ENCODE measurements at places on chromosomes 3 and 15.
A peak's percentile ranks its signal among the peaks of the same experiment; 100 is the strongest.

- DNase-seq, result no peak
Observed at GRCh38 chr3:81891055-81891895, 129.8 kb upstream of the GBE1 start.

GRCh38 chr15:87374339-87374738, 882.2 kb downstream of the NTRK3 start:
- DNase-seq, result no peak

GRCh38 chr15:49693498-49693897, 72.7 kb downstream of the DTWD1 start:
- no peak for DNase-seq

DNA sequence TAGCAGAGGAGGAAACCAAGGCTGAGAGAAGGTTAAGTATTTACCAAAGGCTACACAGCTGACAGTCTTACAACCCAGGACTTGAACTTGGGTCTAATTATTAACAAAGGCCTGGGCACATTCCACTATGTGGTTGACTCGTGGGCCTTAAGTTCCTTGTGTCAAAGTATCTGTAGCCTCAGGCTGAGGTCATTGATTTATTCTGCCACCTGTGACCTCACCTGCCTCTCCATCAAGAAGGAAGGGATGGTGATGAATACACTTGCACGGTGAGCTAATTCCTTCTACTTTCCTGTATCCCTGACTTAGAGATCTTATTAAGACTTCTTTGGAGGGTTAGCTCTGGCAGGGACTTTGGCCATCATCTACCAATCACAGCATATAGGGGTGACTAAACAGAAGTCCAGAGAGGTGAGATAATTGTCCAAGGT, 19.9 kb upstream of the LRRC58 start:
- DNase-seq, result no peak

- no peak for DNase-seq
Observed at GRCh38 chr3:169432708-169433432, 230.6 kb downstream of the MECOM start.

GRCh38 chr3:115652738-115653137, 29.4 kb downstream of the GAP43 start:
- no peak for DNase-seq

- no peak for DNase-seq
Observed at GRCh38 chr15:85443593-85444087, 63.2 kb downstream of the AKAP13 start.

DNA sequence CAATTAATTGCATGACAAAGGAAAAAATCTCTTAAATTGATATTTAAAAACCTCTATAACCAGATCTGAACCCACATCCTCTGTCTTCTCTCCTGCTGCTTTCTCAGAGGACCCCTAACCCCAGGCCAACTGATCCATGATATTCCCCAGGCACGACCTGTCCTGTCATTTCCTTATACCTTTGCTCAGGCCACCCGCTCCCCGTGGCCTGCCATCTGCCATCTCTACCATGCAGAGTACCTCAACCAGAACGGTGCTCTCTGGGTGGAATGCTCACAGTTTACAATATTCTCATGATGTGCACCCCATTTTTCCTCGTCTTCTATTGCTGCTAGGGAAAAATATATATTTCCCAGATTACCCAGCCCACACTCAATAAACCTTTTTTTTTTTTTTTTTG, 57.7 kb downstream of the ARHGEF3 start:
- no peak for DNase-seq

GRCh38 chr3:181660337-181660736, 51.4 kb upstream of the SOX2 start:
- no peak for DNase-seq

- no peak for DNase-seq
Observed at GRCh38 chr3:186540835-186541226, 3.3 kb downstream of the CRYGS start.

GRCh38 chr3:188111002-188111584, 42.9 kb upstream of the LPP start:
- no peak for DNase-seq

DNA sequence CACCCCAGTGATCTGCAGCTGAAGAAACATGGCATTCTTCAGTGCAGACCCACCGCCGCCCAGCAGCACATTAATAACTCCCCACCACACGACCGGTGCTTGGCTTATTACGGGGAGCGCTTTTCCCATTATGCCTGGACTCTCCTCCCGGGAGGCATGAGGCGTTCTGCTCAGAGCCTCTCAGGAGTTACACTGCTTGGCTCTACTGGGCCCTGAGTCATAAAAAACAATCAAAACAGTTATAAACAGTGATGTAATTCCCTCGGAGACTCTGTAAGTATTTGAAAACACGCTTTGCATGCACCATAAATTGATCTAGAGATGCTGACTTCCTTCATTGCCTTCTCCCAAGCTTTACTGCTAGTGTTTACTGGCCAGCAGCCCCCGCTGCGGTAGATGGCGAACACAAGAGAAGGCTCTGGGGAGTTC, 77.1 kb upstream of the SNRPA1 start:
- DNase-seq, result no peak

- DNase-seq, result no peak
Observed at GRCh38 chr3:71924721-71925120, 139.8 kb upstream of the PROK2 start.

DNA sequence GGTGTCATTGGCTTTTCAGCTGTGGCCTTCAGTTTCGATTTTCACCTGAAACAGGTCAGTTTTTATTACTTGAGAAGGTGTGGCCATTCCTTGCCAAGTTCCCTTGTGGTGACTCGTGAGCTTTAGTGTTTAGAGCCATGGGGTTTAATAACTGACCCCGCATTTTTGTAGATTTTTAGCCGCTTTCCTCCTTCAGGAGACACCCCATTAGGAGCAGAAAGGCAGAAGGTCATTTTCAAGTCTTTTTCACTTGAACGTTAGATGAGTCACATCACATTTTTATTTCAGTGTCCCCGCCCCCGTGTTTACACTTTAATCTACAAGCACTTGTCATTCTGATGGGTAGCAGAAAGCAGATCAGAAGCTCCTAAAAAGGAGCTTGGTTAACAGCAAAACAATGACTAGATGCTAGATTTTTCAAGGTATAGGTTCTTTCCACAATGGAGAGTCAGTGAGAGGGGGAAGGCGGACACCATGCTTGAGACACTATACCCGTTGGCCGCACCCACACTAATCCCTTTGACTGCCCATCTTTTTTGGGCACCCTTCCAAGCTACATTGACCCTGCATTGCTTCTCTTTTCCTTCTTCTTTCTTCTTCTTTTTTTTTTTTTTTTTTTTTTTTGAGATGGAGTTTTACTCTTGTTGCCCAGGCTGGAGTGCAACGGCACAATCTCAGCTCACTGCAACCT, 132.7 kb downstream of the GHSR start:
- no peak for DNase-seq

GRCh38 chr3:140355481-140355880, 322.4 kb upstream of the TRIM42 start:
- DNase-seq, result no peak

- DNase-seq, result no peak
Observed at GRCh38 chr3:2711081-2711480, 399.1 kb downstream of the IL5RA start.

GRCh38 chr15:48993380-48993779, 29.7 kb upstream of the SHC4 start:
- DNase-seq, result no peak

DNA sequence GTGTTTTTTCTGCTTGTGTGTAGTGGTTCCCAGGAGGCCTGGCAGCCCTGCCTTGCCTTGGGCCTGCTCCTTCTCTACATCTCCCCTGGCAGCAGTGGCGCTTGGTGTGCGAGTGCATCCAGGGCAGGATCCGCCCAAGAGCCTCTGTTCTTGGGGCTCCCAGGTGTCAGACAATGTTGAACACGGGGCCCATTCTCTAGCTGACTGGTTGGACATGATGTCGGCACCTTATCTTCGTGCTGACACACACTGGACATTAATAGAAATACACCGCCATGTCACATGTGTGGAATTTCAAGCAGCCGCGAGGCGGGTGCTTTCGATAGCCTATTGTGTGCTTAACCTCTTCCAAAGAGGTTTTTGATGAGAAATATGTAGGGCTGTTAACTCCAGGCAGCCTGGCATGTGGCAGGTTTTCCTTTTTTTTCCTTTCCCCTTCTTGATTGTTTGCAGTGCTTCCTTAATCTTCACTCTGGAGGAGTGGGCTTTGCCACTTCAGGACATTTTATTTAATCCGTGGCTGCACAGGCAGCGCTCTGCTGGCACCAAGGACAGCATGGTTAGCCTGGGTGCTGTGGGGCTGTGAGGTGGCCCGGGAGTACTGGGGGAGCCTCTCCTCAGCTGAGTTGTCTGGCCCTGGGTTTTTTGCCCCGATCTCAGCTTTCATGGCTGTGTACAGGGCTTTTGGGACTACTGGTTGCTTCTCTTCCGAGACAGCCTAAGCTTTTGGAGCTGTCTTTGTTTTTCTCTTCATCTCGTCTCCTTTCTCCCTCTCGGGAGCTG, 42.5 kb downstream of the CHCHD6 start:
- DNase-seq, result peak; percentile 16

DNA sequence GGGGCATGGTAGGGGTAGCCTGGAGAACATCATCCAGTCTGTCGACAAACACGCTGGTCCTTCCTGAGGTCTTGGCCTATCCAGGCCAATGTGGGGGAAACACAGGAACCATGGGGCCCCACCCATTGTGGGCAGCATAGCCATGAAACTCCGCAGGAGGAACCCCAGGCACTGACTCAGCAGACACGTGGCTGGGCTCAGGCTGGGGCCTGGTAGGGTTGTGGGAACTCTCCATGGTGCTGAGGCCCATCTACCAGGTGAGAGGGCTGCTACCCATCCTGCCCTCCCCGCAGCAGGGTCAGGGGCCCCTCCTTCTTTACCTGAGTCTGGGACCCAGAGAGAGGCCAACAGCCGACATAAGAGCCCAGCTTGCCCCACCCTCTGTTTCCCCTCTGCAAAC, 22.6 kb upstream of the CACNA2D2 start:
- peak; percentile 6 for DNase-seq

DNA sequence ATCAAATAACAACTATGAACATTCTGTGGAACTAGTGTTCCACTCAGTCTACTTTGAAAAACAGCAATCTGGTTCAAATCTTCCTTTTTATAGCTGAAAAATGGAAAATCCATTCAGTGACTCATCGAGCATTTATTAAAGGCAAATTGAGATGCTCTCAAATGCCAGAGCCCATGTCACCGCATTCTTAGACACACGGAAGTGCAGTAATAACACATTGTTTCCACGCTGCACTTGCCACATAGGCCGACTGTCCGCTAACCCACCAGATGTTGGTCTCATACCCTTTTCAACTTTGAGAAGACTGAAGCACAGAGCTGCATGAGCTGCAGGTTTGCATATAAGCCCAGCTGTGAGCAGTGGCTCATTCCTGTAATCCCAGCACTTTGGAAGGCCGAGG, 95.9 kb downstream of the TMEM266 start:
- DNase-seq, result no peak

DNA sequence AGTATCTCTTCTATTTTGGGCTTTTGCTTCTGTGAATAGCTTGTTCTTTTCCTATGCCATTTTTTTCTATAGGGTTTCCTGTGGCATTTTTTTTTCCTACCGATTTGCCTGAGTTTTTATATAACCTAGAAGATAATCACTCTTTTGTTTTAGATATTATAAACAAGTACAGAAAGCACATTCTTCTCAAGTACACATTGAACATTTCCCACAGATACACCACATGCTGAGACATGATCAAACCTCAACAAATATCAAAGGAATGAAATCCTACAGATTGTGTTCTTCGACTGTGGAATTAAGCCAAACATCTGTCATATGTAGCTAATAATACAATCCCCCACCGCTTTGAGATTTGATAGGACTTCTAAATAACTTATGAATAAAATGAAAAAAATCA, 9.1 kb upstream of the FEM1B start:
- no peak for DNase-seq

DNA sequence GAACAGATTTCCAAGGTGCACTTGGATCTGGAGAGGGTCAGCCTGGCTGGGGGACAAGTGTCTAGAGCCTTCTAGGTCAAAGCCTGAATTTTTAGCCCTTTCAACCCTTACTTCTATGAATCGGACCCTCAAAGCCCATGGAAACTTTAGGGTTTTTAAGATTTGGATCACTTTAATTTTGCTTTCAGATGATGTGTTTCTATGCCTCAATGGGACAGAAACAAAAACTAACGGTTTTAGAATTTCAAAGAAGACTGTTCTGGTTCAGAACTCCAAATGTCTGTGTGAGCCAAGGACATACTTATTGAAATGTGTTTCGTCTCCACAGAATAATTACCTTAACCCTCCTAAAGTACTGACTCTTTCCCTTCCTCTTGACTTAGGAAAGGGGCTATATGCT, 266.7 kb downstream of the LRTM1 start:
- no peak for DNase-seq

DNA sequence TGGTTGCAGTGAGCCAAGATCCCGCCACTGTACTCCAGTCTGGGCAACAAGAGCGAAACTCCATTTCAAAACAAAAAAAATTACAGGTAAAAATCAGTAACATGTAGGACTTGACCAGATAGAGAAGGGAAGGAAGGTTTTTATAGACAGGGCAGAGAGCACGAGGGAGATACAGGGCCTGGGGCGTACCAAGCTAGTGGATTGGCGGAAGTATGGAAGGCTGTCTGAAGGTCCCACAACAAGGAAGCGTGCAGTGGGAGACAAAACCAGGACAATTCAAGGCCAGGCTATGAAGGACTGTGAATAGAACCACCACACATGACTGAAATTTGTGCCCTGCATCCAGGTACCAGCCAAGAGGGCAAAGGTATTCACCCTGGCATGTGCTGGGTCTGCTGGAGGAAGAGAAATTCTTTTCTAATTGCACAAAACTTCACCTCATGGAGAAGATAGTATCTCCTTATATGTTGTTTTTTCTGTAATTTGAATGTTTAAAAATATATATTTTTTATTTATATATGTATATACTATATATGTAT, 33.0 kb upstream of the BCL2A1 start:
- DNase-seq, result no peak

DNA sequence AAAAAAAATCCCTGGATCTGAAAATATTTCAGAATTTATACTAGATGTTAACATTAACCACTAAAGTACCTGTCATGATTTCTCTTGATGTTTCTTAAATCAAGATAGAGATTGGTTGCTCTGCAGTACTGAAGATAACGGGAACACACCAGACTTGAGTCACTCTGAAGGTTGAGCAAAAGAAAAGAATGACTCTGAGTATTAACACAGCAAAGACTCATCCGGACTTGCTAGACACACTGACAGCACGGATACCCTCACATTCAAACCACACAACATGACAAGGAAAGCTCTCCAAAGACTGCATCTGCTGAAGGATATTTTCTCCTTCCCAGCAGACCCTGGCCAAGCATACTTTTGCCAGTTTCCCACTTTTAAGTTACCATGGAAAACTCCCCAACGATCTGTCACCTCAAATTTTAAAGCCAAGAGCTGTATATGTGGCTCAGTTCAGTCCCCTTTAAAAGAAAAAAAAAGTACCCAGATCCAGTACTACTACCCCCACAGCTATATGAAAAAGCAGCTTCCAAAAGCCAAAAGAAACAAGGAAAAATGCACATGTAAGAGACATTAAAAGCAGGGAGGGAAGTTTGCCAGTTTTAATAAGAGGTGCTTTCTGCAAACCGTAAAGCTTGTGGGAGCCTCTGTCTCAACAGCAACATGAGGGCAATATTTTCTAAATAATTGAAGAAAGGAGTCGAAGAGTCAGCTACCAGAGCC, 8.3 kb downstream of the EOGT start:
- no peak for DNase-seq
